CD4-positive, alpha-beta T cell treated with Interleukin-6 at 100 ng/mL for 8 hours (primary cell): ENCODE measurements at places on chromosomes 2 and 18.

- DNase-seq: no peak
These were observed 88.2 kb upstream of the THUMPD2 start for GRCh38 chr2:39867268-39867667.

GRCh38 chr2:165390875-165391274 is 78.6 kb upstream of the CSRNP3 start:
- DNase-seq: no peak

- no peak for DNase-seq
These were observed 35.7 kb upstream of the MAT2A start for GRCh38 chr2:85503168-85503850.

- DNase-seq: no peak
These were observed 109.1 kb upstream of the FBXO11 start for GRCh38 chr2:48015421-48015820.

DNA sequence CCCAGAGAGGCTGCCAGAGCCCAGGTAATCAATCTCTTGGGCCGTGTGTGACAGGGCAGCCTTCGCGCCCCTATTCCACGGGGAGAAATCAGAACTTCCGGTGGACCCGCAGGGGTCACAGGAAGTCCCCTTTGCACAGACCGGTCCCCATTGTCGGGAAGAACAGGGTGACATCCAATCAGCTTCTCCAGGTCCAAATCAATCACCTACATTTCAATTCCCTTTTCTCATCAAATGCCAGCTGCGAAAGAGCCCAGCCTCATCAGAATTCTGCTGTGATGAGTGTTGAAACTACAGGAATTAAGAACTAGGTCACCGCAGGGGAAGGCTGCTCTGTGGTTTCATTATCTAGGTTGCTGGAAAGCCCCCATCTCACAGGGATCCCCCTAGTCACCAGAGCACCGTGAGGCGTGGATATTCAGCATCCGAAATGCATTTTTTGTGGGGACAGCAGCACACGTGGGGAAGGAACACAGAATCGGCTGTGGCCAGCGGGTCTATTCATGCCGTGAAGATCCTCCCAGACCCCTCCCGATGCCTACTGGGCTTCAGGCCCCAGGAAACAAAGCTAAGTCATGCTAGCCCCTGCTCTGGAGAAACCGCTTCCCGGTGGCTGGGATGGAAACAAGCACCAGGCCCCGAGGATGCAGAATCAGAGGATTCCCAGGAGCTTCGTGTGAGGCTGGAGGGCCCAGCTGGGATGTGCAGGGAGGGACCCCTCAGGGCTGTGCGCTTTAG is 193.7 kb upstream of the ID2 start:
- peak; percentile 77 for DNase-seq

DNA sequence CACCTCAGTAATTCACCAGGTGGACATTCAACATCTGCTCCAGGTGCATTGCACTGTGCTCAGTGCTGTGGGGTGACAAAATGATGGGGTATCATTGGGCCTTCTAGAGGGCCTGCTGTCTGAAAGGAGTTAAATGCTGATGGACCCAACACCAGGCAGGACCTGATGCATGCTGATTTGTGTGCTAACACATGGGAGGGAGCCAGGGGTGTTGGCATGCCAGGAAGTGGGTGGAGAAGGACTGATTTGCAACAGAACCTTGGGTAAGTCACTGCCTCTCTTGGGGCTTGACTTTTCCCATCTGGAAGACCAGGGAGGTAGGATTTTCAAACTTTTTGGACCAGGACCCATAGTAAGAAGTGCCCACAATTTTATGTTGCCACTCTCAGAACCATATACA is 57.9 kb upstream of the CXCR4 start:
- no peak for DNase-seq

- DNase-seq: no peak
These were observed 30.8 kb downstream of the C18orf54 start for GRCh38 chr18:54388203-54389142.

DNA sequence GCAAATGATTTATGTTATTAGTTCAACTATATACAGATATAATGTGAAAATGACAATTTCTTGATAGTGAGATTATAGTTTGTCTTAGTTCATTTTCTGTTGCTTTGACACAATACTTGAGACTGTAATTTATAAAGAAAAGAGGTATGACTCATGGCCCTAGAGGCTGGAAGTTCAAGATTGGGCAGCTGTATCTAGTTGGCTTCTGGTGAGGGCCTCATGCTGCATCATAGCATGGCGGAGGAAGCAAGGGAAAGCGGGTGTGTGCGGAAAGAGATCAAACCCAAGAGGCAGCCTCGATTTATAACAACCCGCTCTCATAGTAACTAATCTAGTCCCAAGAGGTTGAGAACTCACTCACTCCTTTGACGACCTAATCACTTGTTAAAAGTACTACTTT is 11.4 kb downstream of the PLEKHA3 start:
- DNase-seq: no peak

- no peak for DNase-seq
These were observed 241.8 kb downstream of the AFF3 start for GRCh38 chr2:99900556-99900955.
